Activated naive CD8-positive, alpha-beta T cell treated with anti-CD3 and anti-CD28 coated beads, Interleukin-2, amount 50 U/mL, for 24 hours (primary cell): ENCODE measurements at places on chromosomes 3 and 15.

DNA sequence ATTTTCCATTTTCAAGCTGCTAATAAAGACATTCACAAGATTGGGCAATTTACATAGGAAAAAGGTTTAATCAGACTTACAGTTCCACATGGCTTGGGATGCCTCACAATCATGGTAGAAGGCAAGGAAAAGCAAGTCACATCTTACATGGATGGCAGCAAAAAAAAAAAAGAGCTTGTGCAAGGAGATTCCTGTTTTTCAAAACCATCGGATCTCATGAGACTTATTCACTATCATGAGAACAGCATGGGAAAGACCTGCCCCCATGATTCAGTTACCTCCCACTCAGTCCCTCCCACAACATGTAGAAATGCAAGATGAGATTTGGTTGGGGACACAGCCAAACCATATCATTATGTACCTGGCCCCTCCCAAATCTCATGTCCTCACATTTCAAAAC is 202.0 kb downstream of the FNDC3B start:
- DNase-seq: no peak
- no peak overlapping the region for H3K4me3 ChIP-seq
- peaks cover 8% of the 10 kb centered on the region for H3K4me1 ChIP-seq
- no peaks in the 10 kb centered on the region for H3K27me3 ChIP-seq
- H3K27ac ChIP-seq: no peak overlapping the region
- H3K36me3 ChIP-seq: peaks cover 39% of the 10 kb centered on the region

- no peaks in the 10 kb centered on the region for H3K27me3 ChIP-seq
- H3K36me3 ChIP-seq: no peaks in the 10 kb centered on the region
- no peaks in the 10 kb centered on the region for H3K4me1 ChIP-seq
- H3K4me3 ChIP-seq: no peak overlapping the region
- no peak overlapping the region for H3K27ac ChIP-seq
These were observed 57.3 kb upstream of the PPP2R3A start for GRCh38 chr3:135908225-135908624.

DNA sequence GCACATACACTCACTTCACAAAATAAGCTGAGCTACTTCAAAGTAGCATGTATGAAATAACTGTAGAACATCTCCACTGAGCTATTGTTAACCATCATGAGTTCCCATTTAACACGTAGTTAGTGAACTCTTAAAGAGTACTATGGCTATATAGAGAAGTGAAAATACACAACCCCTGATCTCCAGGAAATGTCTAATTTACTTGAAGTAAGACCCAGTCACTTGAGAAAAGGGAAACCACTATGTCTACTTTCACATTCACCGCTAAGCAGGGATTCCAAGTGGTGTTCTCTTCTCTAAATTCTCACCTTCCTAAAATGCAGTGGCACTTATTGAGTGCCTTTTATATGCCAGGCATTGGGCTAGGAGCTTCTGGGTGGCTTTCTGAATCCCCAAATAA is 35.0 kb upstream of the COLQ start:
- DNase-seq: no peak
- H3K4me1 ChIP-seq: peaks cover 17% of the 10 kb centered on the region
- peaks cover 2% of the 10 kb centered on the region for H3K36me3 ChIP-seq
- H3K4me3 ChIP-seq: no peak overlapping the region
- peak overlapping the region; percentile 44 for H3K27ac ChIP-seq
- no peaks in the 10 kb centered on the region for H3K27me3 ChIP-seq

DNA sequence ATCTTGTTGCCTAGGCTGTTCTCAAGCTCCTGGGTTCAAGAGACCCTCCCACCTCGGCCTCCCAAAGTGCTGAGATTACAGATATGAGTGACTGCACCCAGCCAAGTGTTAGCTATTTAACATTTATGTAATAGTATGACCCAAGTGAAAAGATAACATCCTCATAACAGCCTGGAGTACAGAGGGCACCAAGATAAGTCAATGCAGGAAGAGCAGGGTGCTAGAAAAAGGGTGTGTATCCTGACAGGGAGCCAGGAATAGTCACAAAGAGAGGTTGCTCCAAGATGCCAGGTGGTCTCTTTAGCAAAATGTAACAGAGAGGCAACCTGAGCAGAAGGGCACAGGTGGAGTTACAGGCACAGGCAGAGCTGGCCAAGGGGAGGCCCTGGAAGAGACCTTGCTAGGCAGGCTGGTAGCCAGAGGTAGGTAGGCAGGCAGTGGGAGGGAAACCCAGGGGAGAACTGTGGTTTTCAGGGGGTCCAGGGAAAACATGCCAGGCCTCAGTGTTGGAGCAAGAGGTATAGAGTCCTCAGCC is 277.4 kb downstream of the ERC2 start:
- no peak overlapping the region for H3K27ac ChIP-seq
- no peaks in the 10 kb centered on the region for H3K27me3 ChIP-seq
- DNase-seq: no peak
- H3K4me1 ChIP-seq: no peaks in the 10 kb centered on the region

DNA sequence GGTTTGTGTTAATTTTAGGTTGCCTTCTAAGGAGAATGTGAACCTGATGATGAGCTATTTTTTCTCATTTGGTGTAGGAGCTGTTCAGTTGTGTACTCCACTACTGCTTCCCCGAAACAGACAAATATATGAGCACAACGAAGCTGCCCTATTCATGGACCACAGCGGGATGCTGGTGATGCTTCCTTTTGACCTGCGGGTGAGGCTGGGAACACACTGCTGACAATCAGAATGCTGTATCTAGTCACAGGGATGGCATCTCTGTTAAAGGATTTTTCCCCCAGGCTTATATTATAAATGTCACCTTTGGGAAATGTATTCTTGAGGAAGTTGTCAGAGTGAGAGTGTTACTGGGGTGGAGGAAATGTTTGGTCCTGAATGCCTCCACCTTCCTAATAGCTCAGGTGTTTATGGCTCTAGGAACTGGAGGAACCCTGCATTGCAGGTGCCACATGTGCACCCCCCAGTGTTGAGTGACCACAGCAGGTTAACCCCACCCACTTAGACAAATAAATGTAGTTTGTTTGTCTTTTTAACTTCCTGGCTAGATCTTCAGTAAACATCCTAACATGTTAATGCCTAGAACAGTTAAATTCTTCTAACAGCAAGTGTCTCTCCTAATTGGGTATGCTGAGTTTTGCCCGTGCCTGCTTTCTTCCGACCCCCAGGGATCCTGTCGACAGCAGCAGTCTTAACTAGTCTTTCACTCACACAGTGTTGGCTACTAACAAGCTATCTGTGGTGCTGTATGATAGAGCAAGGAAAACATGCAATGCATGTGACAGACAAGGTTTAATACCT is 35.7 kb downstream of the SRP14 start:
- H3K27ac ChIP-seq: no peak overlapping the region
- DNase-seq: no peak
- H3K36me3 ChIP-seq: peaks cover 17% of the 10 kb centered on the region
- H3K4me3 ChIP-seq: no peak overlapping the region

DNA sequence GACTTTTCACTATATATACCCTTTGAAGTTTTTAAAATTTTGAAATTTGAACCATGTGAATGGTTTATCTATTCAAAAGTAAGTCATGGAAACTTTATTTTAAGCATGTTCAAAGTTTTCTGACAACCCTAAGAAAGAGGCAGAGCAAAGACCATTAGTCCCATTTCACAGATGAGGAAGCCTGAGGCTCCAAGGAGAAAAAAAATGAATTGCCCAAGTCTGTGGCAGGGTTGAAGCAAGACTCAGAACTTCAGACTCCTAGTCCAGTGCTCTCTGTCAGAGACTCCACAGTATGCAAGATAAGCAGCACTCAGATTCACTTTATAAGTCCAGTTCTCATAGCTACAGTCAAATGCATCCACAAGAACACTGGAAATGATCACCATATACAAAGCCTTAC is 4.5 kb downstream of the RAB43 start:
- H3K4me3 ChIP-seq: peak overlapping the region; percentile 91
- H3K27me3 ChIP-seq: no peaks in the 10 kb centered on the region
- H3K4me1 ChIP-seq: peaks cover 83% of the 10 kb centered on the region
- peaks cover 40% of the 10 kb centered on the region for H3K36me3 ChIP-seq
- DNase-seq: no peak

DNA sequence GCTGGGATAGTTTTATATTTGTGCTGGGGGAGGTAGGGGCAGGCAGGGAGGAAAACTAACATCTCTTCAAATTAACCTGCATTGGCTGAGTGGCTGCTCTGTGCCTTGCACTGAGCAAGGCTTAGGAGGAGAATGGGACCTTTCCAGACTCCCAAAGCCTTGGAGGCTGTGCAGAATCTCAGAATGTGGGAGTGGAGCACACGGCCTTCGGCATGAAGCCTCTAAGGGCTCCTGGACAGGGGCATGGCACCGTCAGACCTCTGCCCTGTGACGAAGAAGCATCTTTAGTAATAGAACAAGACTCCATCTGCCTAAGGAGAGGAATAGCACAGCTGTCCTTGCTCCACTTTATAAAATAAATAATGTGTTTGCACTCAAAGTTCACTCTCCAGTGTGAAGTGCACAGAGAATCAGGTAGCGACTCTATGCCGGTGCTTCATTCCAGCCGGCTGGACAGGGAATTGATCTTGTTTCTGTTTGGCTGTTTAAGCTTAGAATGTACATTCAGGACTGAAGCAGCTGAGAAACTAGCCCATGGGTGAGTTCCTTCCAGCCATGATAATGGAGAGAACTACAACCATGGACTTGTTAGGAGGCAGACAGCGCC is 228.5 kb upstream of the ADAMTS9 start:
- H3K27me3 ChIP-seq: no peaks in the 10 kb centered on the region
- no peak overlapping the region for H3K4me3 ChIP-seq
- no peak for DNase-seq

GRCh38 chr15:65796610-65797078 is 4.6 kb upstream of the DENND4A start:
- peak overlapping the region; percentile 61 for H3K27ac ChIP-seq
- H3K4me1 ChIP-seq: peaks cover 61% of the 10 kb centered on the region
- DNase-seq: no peak
- H3K36me3 ChIP-seq: no peaks in the 10 kb centered on the region
- H3K4me3 ChIP-seq: no peak overlapping the region
- H3K27me3 ChIP-seq: no peaks in the 10 kb centered on the region

- no peak for DNase-seq
- H3K27ac ChIP-seq: no peak overlapping the region
- no peaks in the 10 kb centered on the region for H3K4me1 ChIP-seq
- H3K36me3 ChIP-seq: no peaks in the 10 kb centered on the region
These were observed 34.5 kb downstream of the RETNLB start for GRCh38 chr3:108722724-108723123.
